ENCODE measurements at places on chromosomes 2 and 18.

DNA sequence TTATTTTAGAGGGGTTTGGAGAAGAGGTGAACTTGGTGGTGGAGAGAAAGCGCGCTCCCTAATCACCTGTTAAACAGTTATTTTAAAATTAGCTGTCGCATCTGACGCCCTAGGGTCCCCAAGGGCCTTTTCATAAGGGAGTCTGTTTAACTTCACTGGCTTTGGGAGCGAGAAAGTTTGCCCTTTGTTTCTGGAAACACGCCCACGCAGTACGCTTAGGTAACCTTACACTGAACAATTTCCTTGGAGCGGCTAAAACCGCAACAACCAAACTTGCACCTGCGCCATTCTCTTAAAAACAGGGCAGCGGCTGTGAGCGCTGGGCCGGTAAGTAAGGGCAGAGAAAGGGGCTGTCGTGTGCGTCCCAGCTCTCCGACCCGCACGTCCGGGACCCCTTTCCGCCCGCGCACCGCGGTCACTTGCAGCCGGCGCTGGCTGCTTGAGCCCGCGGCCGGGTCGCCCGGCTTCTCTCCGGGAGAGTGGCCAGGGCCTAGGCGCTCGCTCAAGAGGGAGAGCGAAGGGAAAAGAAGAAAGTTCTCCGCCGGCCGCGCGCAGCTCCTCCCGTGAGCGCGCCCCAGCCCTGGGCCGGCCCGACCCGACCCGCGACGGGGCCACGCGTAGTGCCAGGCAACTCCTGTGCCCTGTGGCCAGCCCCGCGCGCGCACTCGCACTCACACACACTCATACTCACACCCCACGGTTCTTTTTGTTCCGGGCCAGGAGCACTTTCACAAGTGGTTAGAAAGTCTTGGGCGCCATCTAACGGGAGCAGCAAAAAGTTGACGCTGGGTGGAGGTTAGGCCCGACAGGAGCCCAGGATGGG is 19.2 kb downstream of the POU3F3 start:
- H3K4me1 ChIP-seq, result peaks cover 6% of the 10 kb centered on the region
- peak overlapping the region; percentile 42 for H3K4me3 ChIP-seq
- no peak overlapping the region for H3K27ac ChIP-seq
- H3K27me3 ChIP-seq, result peaks cover 68% of the 10 kb centered on the region

GRCh38 chr2:144219979-144220378 is 299.9 kb downstream of the ZEB2 start:
- peaks cover 8% of the 10 kb centered on the region for H3K4me1 ChIP-seq
- no peaks in the 10 kb centered on the region for H3K36me3 ChIP-seq
- no peak overlapping the region for H3K27ac ChIP-seq
- H3K4me3 ChIP-seq, result no peak overlapping the region

DNA sequence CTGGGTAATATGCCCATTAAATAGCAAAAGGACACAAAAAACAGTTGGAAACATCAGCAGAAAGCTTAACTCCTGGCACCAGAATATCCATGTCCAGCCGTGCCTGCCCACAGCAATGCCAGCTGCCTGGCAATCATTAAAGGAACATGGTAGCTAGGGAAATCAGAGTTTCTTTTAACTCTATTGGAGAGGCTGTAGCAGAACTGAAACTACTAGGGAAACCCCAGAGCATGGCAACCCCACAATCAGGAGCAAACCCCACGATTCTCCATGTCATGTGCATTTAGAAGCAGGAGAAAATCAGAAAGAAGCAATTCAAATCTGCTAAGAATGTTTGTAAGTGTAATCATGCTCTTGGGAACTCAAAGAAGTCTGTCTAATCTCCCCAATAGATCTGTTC is 409.0 kb upstream of the SMIM21 start:
- H3K4me1 ChIP-seq, result no peaks in the 10 kb centered on the region
- DNase-seq, result no peak
- H3K36me3 ChIP-seq, result no peaks in the 10 kb centered on the region
- H3K27ac ChIP-seq, result no peak overlapping the region

DNA sequence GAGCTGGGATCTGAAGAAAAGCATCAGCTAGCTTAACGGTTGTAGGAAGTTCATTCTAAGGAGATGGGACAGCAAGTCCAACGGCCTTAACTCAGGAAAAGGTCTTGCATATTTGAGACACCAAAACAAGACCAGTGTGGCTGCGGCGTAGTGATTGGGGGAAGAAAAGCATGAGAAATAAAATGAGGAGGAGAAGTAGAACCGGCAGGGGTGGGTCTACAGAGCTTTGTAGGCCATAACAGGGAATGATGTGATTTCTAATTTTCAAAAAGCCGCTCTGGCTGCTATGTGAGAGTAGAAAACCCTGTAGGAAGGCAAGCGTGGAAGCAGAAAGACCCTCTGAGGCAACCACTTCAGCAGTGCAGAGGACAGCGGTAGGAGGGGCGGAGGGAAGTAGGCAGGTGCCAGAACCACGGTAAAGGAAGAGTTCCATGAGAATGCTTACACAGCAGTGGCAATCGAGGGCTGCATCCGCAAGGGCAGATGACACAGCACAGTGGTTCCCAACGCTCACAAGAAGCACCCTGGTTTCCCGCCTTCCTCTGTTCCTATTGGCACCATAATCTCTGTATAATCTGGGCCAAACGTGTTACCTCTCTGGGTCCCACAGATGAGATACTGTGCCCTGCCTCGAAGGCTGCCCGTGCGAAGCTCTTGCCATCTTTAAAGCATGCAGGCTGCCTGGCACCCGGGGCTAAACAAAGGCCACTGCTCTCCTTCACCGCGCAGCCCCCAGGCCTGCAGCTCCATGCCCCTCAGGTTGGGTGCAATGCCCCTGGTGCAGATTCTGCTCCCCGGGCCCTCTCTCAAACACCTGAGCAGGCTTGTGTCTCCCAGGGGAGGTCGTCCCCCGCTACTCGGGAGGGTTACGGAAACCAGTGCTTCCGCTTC is 795 bp downstream of the ANKRD39 start:
- no peaks in the 10 kb centered on the region for H3K27me3 ChIP-seq
- H3K36me3 ChIP-seq, result peaks cover 39% of the 10 kb centered on the region
- peak overlapping the region; percentile 78 for H3K4me3 ChIP-seq

DNA sequence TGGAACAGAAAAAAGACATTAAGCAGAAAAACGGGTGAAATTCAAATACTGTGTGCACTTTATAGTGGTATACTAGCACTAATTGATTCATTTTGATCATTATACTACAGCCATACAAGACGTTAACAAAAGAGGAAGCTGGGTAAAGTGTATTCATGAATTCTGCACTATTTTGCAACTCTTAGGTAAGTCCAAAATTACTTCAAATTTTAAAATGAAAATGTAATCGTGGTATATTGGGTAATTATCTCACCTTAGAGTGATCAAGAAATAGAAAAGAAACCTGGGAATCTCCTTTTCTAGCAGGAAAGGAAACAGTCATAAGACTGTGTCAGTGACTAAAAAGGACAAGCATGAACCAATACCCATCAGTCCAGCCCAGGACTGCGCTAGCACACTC is 5.4 kb downstream of the TGFBRAP1 start:
- H3K4me3 ChIP-seq, result no peak overlapping the region
- no peak for DNase-seq
- H3K27me3 ChIP-seq, result no peaks in the 10 kb centered on the region
- H3K36me3 ChIP-seq, result peaks cover 7% of the 10 kb centered on the region
- peaks cover 51% of the 10 kb centered on the region for H3K4me1 ChIP-seq
- no peak overlapping the region for H3K27ac ChIP-seq

- H3K4me1 ChIP-seq, result peaks cover 37% of the 10 kb centered on the region
- H3K27me3 ChIP-seq, result no peaks in the 10 kb centered on the region
- peaks cover 6% of the 10 kb centered on the region for H3K36me3 ChIP-seq
- no peak overlapping the region for H3K4me3 ChIP-seq
Measured at GRCh38 chr2:9778471-9779316, 64.6 kb upstream of the TAF1B start.
